ENCODE measurements at places on chromosomes 6 and 20.

DNA sequence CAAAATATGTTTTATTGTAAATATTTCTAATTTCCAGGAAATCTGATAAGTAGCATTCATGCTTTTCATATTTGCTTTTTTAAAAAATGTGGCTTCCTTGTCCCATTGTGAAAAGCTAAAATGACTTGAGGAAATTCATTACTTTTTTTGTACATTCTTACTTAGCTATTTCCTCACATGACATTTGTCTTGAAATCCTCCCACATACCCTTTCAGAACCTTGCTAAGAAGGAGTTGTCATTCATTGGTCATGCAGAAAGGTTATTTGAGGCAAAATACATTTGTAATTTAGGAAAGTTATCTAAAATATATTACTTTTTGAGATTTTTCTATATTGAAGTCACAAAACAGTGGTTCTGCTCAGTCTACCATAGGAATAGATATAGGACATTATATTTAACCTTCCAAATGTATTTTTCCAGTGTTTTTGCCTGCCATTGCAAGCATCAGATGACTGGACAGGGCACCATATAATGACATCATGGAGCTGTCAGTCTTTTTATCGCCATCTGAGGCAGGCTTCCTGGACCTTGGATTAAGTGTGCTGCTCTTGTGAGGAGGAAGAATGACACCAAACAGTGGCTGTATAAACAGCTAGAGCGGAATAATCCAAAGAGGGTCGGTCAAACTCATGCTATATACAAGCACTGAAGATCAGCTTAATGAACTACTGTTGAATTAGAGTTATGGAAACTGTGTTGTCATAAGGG, 109.4 kb upstream of the HCRTR2 start:
- DNase-seq = no peak

DNA sequence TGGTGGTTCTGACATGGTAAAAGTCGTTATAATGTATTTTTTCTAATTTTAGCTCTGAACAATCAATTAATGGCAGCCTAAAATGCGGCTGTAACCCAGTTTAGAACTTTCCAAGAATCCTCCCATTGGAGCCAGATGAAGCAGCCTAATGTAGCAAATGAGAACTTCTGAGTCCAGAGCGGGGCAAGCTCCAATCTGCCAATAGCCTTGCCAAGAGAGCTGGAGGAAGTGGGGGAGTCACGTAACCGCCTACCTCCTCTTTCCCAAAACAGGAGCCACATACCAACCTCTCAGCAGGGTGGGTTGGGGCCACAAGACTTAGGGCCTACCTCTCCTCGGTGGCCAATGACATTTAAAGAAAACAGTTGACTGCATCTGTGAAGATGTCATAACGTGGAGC, 230.6 kb downstream of the SOD2 start:
- DNase-seq = no peak

GRCh38 chr20:34004227-34004626, 10.5 kb downstream of the RALY start:
- DNase-seq = no peak

GRCh38 chr6:105954148-105954547, 132.0 kb upstream of the PRDM1 start:
- no peak for DNase-seq

DNA sequence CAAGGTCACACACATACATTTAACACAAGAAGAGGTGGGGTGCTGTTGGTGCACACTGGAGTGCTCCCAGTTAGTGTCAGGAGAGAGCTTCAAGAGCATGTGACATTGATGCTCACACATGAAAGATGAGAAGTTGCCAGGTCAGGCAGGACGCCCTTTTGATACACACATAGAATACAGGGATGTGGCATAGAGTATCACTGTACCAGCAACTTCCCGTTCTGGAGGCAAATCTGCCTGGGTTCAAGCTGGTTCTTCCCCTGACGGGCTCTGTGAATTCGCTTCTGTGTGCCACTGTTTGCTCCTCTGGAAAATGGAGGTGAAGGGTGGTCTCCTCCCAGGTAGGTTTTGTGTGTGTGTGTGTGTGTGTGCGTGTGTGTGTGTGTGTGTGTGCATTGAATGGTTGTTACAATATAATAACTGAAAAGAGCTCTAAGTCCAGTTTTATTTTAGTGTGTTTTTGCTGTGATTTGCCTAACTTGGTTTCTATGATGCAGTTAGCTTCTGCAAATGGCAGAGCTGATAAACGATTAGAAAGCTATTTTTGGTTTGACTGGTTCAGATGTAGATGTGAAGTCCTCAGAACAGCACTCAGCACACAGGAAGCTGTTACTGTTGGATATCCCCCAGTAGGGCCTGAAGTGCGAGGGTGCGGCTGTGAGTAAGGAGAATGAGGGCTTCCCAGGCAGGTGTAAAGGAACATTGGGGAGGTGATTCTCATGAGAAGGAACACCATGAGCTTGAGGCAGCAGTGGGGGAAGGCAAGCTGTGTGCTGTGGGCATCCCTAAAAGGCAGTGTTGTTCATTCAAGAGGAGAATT, 53.4 kb downstream of the HIVEP1 start:
- DNase-seq = no peak

GRCh38 chr6:168695701-168696100, 254.7 kb downstream of the SMOC2 start:
- peak; percentile 19 for DNase-seq

DNA sequence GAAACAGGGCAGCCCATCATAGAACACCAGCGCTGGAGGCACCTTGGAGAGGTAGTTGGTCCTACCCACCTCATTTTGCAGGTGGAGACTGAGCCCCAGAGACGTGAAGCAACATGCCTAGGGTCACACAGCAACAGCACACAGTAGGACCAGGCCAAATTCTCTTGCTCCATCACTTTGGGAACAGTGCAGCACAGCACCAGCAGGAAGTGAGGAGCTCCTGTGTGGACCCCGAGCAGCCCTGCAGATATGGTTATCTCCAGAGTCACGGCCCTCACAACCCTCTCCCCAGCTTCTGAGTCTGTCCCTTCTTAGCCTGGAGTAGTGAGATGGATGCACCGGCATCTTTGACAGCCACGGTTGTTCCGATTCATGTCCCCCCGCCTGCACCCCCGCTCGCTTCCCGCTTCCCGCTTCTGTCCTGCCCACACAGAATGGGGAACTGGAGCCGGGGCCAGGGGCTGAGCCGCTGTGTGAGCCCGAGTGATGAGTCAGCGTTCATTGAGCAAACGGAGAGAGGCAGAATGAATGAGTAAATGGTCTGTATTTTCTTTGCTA, 72.6 kb upstream of the DUSP22 start:
- DNase-seq = no peak

GRCh38 chr6:36634317-36635108, 40.4 kb downstream of the SRSF3 start:
- DNase-seq = no peak

DNA sequence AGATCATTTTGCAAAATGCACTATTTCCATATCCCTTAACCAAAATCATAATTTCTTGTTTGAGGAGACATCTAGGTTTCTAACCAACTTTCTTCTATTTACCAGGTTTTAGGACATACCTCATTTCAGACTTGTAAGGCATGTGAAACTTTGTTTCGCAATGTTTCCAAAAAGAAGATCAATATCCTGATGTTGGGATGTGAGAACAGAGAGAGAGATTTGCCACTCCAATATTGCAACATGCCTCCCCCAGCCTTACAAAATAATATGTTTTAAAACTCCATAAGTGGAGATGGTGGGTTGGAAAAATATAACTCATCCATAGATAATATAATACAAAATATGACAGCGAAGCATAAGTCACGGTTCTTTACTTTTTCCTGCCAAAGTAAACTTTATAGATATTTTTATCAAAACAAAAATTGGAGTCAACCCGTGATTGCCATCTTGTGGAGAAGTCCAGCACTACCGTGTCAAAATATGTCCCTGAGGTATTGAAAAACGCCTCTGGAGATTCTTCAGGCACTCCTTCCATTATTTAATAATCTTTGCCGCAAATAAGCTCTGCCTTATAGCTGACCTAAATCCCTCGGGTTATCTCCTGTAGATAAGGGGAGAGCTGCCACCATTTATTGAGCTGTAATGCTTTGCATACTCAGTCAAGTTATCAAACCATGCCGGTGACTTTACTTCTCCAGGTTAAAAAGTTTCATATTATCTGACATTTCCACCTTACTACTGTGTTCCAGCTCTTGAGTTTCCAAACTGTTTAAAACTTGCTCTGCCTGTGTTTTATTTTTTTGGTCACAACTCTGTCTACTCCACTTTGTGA, 534.2 kb downstream of the HACE1 start:
- DNase-seq = no peak

DNA sequence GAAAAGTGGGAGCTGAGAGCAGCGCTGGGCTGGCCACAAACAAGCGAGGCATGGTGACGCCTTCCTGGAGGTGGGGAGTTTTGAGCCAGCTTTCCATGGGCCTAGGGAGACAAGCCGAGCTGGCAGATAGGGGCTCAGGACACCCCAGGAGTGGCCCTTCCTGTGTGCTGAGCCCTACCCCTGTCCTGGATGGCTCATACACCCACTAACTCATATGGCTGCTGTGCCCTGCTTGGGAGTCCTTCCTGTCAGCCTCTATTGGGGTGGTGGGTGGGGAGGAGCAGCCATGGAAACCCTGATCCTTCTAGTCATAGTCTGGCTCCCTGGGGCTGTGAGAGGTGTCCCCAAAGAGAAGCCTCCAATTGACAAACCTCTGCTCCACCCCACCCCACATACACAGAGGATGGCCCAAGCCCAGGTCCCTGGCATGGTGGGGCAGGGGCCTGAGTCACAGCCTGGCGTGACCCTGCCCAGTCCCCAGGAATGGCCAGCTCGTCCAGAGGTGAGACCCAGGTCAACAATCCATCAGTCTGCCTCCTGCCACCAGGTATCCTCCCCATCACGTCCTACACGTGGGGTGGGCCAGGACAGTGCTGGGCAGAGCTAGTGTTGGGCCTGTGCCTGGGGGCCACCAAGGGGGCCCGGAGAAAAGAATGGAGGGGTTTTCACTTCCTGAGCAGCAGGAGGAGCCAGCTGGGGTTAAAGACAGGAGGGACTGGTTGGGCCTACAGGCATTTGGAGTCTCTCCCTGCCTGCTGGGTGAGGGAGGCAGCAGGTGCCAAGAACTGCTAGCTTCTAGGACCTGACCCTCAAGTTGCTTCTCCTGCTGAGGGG, 52.2 kb downstream of the MRPL14 start:
- no peak for DNase-seq

DNA sequence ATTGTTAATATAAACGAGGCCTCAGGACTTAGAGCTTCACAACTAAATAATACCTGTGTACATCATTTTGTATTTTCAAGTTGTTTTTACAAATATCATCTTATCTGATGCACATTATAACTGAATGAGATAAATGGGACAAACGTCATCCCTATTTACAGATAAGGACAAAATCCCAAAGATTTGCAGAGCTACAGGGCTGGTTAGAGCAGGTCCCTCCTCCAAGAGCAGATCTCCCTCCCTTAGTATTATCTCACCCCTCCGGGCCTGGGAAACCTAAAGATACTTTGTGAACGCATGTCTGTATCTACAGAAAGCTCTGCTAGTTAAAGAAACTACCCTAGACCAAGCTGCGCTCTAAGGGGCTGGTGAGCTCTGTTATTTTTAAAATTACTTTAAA, 130.4 kb upstream of the PROKR2 start:
- no peak for DNase-seq

DNA sequence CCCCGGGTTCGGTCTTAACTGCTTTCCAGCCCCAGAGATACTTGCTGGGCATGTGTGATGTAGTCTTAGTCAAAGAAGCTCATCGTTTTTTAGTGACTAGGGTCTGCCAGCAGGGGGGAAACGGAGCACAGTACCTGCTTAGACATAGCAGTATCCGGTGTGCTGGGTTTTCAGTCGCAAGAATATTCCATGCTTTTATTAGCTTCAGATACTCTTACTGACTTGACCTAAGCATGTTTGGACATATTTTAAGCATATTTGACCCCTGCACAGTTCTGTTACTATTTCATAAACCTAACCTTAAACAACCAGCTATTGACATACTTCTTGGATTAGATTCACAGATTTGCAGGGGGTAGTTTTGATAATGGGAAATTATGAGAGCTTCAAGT, 3.0 kb downstream of the E2F3 start:
- no peak for DNase-seq

DNA sequence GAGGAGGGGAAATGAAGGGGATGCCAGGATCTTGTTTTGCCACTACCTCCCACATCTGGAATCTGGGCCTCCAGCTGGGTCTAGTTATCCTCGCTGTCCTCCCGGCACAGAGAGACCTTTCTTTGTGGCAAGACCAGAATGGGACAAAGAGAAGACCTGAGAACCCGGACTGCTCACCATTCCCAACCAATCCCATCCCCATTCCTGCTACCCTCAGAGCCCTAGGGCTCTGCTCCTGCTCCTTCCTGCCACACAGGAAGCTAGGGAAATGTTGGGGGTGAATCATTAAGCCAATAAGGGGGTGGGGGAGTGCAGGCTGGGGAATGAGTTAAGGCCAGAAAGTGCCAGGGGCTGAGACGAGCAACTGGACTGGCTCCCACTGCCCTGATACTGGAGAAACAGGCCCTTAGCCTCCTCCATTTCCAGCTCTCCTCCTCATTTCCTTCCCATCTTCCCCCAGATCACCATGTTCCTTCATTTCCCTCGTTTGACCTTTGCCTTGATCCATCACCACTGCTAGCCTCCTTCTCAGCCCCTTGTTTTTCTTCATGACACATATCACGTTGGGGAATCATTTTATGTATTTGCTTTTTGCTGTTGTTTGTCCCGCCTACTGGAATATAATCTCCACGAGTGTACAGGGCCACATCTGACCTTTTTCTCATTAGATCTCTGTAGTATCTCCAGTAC, 4.6 kb upstream of the IER3 start:
- DNase-seq = no peak

DNA sequence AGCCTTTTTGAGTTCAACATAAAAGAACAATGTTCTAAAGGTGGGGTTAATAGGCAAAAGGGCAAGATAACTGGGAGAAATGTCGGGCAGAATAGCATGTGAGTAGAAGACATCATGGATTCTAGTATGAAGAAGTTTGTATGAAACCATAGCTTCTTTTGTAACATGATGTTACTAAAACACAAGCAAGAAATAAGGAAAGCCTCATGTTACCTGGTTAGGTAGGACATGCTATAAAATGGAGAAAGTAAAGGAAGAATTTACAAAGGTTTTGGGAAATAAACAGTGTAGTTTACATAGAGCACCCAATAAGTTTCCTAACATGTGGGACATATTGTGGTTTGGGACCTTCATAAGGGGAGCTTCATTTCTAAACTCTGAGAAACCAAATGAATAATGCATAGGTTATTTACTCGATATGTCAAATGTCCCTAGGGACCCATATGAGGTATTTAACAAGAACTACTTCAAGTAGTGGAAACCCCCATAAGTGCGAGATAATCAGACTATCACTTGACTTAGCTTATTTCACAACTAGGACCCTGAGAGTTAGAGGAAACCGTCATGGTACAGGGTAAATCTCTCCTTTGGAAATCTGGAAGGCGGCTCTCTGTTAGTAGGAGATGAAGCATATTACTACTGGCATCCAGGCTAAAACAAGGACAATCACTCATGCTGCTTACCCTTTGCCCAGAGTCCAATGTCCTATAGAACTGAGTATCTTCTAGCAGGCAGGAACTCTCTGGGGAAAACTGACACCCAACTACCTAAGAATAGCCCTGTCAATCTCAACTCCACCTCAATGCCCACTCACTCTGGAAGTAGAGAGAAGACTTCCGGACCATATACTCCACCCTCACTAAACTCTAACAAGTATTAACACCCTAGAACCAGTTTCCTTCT, 57.5 kb downstream of the ILRUN start:
- DNase-seq = no peak

All from coronary artery (tissue), 2 donors.